Inflammatory macrophage treated with lipopolysaccharide for 4 hours (primary cell): ENCODE measurements at places on chromosomes 16 and 17.

DNA sequence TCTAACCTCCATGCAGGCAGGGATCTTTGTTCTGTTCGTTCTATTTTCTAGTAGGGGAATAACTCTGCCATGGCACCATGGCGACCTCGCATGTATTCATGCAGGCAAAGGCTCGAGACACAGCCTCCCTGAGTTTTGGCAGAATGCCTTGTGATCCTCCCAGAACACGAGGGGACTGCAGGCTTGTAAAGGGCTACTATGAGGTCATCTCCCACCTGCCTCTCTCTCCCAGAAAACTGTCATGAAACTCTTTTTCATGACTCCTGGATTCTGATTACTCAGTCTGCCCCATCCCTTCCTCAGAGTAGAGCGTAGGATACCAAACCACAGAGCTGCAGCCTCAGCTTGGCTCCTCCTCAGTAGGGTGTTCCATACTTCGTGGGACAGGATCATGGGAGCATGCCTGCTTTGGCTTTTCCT lies 64.3 kb downstream of the IGF2BP1 start:
- no peak for DNase-seq

GRCh38 chr16:693766-694165 lies 3.6 kb upstream of the WDR24 start:
- DNase-seq, result no peak

DNA sequence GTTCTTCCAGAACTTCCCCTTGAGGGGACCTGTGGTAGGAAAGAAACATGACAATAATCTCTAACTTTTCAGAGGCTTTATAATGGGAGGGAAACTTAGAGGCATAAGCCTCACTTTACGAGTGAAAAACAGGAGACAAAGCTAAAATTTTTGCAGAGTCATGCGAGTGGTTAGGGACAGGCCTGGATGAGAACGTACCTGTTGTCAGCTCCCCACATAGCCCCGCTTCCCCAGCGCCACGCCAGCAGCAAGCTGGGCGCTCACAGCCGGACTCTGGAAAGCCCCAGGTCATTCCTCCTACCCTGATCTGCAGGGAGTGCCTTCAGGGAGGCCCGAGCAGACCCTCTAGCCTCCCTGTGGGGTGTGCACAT lies 53.6 kb downstream of the LDHD start:
- no peak for DNase-seq

GRCh38 chr17:7262935-7263800 lies 890 bp upstream of the CLDN7 start:
- DNase-seq, result peak; percentile 61

DNA sequence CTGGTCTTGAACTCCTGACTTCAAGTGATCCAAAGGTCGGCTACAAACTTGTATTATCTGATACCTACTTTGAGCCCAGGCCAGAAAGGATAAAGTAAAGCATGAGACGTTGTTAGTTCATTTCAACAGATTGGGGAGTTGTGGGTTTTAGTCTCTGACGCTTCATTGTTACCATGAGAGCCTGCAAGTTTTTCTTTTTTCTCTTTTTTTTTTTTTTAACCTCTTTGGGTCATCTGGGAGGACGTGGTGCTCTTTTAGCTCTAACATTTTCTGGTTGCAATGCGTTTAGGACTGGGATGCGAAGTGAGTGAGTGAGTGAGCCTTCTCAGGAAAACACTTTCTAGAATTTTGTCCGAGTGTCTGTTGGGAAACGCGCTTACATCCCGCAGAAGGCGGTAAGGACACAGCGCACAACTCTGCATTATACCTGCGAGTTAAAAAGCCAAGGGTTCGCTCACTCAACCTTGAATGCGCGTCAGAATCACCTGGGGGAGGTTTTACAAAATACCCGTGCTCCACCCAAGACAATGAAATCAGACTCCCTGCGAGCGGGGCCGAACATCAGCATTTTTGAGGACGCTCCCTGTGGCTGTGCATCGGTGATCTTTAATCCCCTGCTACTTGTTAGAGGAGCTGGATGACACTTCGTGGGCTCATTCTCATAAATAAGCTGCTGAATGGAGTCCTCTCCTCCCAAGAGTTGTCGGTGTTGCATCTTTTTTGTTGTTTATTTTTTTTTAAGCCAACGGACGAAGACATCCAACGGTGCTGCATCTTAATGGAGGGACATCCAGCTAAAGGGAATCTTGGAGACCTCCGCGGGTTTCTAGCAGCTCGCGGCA lies 629 bp upstream of the RNF135 start:
- peak; percentile 30 for DNase-seq

GRCh38 chr16:66521252-66521713 lies 28.6 kb downstream of the TK2 start:
- peak; percentile 76 for DNase-seq

DNA sequence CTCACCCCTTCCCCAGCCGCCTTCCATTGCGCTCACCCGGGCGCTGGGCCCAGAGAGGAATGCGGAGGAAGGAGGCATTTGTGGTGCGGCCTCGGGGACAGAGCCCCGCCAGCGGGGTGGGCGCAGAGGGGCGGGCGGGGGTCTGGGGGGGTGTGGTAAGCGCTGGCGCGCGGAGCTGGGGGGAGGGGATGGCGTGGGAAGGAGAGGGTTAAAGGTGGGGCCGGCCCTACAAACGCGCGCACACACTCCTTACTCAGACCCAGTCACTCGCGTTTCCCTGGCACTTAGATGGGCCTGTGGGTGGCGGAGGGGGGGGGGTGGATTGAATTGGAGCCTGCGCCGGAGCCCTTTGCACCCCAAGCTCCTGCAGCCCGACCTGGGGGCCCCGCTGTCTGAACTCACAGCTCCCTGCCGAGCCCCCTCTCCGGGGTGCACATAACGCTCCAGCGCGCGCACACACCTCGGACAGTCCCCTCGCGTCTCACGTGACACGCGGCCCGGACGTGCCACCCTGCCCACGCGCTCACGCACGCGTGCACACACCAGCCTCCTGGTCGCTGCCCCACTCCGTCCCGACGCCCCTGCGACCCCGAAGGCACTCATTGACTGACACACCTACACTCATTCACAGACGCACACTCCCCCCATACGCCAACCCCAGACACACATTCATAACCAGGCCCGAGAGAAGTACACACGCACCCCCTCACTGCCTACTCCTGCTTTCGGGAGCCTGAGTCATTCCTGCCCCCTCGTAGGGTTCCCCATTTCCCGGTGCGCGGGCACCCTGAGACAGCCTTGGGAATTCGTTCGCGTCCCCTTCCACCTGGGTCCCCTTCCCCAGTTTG lies 844 bp downstream of the TBKBP1 start:
- DNase-seq, result peak; percentile 23

- DNase-seq, result no peak
These were observed 4.1 kb downstream of the DLX3 start for GRCh38 chr17:49990921-49991320.

DNA sequence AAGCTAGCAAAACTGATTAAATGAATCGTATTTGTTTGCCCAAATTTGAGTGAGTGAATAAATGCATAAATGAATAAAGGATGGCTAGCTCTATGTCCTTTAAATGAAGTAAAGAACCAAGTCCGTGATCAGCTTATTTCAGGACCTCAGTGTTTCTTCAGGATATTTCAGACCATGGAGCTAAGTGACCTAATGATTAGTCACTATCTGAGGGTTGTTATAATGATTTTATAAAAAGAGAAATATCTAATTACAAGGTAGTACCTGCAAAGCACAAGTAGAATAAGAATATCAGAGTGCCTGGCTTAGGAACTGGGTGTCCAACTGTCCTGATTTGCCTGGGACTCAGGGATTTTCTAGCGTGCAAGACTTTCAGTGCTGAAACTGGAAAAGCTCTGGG lies 12.5 kb downstream of the KCNJ2 start:
- no peak for DNase-seq

GRCh38 chr17:1299552-1300370 lies 20.3 kb downstream of the TRARG1 start:
- no peak for DNase-seq

GRCh38 chr16:88521674-88522073 lies 48.5 kb upstream of the ZC3H18 start:
- DNase-seq, result no peak

DNA sequence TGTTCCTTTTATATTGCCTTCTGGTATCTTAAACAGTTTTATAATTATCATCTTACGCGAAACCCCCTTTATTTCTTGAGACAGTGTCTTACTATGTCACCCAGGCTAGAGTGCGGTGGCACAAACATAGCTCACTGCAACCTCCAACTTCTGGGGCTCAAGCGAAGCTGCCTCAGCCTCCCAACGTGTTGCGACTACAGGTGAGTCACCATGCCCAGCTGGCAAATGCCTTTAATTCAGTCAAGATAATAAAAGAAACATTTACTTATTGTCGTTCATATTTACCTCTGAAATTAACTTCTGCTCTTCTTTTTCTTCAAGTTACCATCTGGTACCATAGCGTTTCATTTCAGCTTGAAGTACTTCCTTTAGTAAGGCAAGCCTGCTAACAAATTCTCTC lies 43.9 kb downstream of the FBXL20 start:
- no peak for DNase-seq

GRCh38 chr17:17025621-17026020 lies 16.6 kb upstream of the MPRIP start:
- DNase-seq, result no peak

- peak; percentile 54 for DNase-seq
These were observed 759 bp upstream of the TP53I13 start for GRCh38 chr17:29567554-29568330.

GRCh38 chr17:37779554-37779953 lies 34.7 kb upstream of the HNF1B start:
- DNase-seq, result no peak

GRCh38 chr16:85484347-85485300 lies 128.5 kb upstream of the GSE1 start:
- DNase-seq, result peak; percentile 43

DNA sequence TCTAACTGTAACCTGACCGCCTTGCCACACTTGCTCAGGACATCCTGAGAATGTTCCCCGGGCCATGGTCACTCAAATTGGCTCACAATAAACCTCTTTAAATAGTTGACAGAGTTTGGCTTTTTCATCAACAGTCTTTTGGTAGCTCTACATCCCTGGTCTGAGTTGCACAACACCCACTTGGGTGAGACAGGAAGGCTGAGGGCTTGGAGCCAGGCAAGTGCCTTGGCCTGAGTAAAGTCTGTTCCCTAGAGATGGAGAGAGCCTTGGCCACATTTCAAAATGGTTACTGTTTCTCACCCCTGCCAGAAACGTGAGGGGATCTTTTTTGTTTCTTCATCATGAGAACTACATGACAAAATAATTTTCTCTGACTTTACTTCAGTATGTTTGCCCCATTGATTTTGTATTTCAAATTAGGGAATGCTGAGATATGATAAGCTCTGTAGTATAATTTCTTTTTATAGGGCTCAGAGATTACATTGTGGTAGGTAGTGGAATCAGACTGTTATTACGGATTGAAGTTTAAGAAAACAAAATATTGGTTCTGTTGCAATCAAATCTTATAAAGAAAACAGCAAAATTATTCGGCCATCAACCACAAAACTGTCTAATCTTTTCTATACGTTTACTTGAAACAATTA lies 53.9 kb upstream of the NETO2 start:
- no peak for DNase-seq

DNA sequence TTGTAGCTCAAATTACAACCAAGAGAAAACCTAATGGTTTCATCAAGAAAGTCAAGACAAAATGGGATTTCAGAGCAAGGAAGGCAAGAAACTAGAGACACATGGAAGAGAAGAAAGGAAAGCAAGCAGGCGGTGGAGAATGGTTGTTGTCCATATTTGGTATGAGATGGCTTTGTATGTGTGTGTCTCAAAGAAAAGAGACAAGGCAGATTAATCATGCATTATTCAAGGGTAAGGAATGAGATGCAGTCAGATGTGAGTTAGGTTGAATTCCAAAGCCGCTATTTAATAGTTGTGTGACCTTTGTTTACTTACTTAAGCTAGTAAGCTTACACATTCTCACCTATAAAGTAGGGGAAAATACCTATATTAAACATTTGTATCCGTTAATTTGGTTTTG lies 1029.6 kb downstream of the CDH11 start:
- DNase-seq, result no peak

- no peak for DNase-seq
These were observed 50.7 kb upstream of the CLEC18B start for GRCh38 chr16:74472010-74472409.

- DNase-seq, result peak; percentile 36
These were observed 32.5 kb downstream of the CD300LF start for GRCh38 chr17:74680213-74680612.

DNA sequence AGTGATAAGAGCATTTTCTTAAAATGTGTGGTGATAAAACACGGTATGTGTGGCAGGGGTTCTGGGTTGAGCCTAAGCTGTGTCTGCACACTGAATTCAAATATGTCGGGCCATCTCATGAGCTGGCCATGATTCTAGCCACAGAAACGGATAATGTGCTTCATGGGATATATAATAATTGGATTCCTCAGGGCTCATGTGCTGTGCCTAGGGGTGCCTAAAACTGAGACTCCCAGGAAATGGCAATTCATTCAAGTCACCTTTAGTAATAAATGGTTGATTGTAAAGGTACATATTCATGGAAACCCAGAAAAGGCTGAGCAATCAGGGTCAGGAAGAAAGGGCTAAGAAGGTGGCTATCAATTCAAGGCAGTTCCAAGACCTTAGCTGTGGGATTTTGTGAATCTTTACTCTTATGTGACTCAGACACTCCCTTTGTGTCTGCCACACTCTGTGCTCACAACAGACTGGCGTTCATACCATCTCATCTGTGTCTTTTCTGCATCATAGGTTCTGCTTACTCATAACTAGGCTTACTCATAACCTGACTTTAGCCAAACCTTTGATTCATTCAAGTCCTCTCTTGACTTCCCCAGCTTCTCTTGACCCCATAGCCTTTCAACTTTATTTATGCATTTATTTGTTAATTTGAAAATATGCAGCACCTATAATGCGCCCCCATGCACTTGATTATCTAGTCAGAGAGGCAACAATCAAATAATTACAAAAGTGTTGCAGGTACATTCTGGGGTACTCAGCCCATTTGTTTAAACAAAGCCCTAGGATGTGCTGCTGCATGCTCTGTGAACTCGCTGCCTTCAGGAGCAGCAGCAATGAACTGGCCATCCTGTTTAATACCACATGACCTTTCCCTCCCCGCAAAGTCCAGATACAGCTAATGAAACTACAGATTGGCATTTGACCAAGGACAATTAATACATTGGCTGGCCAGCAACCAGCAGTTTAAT lies 28.4 kb upstream of the MED13 start:
- peak; percentile 48 for DNase-seq

- DNase-seq, result peak; percentile 30
These were observed 21.8 kb upstream of the FOXK2 start for GRCh38 chr17:82497483-82498405.

DNA sequence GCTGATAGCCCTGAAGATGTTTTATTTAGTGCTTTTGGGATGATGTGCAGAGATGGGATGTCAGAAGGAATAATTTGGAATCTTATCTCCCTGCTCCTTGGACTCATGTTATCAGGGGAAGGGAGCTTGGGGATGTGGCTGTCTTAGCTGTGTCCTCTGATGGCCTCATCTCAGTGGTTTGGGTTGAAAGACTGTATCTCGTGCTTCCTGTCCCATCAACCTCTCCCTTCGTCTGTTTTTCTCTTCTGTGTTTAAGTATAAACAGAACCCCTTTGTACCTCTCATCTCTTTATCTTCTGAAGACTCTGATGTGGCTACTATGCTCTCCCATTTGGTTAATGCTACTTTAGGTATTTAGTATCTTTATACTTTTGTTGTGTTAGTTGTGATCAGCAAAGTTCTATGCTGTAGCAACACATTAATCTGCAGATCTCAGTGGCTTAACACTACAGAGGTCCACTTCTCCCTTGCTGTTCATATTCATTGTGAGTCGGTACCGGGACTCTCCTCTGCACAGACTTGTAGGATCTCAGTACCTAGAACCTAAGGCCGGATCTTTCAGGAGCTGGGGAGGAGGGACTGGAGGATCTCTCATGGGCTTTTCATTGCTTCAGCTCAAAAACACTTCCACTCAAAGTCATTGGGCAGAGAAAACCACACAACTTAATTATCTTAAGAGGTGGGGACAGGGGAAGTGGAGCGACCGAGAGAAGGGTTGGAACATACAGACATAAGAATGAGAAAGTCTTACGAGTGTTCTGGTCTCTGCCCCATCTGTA lies 28.8 kb downstream of the PRKCA start:
- no peak for DNase-seq
